ENCODE measurements at places on chromosomes 11 and 22.

GRCh38 chr11:65558002-65558929 lies at the start of gene LTBP3:
Gene LTBP3 (minus strand): TSS chr11:65558359. CDS start chr11:65557959, 400 bp downstream.
- peak; percentile 82 for DNase-seq

DNA sequence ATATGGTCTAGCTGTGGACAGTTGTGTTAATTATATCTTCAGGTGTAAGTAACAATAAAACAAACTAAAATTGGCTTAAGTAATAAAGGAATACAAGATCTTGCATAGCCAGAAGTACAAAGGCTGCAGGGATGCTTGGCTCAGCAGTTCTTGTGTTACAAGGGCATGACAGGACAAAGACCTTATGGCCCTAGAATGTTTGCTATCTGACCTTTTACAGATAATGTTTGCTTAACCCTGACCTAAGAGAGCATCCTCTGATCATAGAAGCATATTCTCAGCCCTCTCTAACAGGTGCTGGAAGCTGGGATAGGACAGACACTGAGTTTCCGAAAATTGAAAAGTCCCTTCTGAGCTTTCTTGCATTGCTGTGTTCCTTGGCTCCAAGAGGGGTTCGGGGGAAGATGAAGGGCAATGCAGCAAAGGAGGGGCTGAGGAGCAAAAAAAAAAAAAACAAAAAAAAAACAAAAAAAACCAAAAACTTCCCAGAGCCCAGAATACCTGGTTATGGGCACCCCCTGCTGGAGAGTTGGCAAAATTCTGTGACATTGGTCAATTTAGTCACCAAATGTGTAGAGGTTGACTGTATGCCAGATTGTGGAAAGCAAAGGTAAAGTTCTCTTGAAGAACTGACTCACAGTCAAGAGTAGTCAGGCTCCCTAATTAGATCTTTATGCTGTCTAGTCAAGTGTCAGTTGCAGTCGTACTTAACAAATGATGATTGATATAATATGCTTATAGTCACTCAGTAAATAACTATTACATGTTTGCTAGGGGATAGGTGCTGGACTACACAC lies 10.4 kb upstream of the HIKESHI start:
- DNase-seq, result peak; percentile 64

DNA sequence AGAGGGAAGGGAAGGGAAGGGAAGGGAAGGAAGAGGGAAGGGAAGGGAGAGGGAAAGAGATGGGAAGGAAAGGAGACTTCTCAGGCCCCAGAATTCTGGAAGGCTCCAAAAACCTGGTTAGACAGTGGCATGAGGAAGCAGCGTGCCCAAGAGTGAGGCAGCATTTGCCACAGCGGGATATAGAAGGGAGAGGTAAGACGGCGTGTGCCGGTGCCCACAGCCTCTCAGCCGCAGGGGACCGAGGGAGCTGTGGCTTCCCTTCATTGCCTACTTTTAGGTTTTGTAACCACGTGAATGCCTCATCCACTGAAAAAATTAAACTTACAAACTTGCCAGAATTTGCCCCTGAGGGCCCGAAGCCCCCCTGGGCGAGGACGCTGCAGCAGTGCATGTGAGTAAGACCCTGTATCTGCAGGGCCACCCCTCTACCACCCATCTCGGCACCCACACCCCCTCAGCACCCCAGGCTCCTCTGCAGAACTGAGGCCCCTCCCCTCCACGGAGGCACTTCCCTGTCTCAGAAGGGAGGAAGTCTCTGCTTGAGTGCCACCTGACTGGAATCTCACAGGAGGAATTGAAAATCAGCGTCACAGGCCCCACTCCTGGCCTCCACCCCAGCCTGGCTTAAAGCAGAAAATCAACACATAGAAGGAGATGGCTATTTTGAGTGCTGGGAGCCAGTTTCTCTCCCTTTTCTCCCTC lies 58.1 kb downstream of the LINC01488 start:
- no peak for DNase-seq

GRCh38 chr11:3022300-3022967 lies 30.3 kb upstream of the NAP1L4 start:
- peak; percentile 88 for DNase-seq

DNA sequence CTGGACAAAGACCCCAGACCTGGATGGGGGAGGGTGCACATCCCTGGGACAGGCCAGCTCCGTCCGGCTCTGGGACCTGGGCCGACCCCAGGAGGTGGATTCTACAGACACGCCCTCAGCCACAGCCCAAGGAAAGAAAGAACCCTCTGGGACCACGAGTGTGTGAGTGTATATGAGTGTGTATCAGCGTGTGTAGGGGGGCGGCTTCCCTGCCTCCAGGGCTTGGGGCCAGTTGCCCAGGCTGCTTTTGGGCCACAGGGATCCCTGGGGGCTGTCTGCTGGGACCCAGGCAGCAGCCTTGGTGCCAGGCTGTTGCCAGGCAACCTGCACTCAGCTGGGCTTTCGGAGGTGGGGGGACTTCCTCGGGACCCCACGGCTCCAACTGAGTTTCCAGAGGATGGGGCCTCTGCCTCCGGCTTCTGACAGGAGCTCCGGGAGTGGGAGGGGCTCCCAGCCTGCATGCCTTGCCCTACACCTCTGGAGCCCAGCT lies 8.9 kb downstream of the DUSP8 start:
- DNase-seq, result no peak

DNA sequence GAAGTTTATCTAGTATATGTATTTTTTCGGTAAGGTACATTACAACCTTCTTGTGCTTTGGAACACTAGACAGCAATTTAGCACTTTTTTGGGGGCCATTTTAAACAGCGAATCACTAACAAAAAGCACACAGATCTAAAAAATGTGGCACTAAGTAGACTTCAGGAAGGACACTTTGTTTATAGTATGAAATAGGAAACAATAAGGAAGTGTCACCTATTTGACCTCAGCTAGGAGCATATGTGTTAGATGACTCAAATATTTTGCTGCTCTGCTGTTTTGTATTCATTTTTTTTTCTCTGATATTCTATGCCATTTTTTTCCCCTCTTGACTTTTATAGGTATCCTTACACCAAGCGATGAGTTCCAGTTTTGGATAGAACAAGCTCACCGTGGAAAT lies 5.6 kb downstream of the DYNC2H1 start:
- DNase-seq, result no peak

DNA sequence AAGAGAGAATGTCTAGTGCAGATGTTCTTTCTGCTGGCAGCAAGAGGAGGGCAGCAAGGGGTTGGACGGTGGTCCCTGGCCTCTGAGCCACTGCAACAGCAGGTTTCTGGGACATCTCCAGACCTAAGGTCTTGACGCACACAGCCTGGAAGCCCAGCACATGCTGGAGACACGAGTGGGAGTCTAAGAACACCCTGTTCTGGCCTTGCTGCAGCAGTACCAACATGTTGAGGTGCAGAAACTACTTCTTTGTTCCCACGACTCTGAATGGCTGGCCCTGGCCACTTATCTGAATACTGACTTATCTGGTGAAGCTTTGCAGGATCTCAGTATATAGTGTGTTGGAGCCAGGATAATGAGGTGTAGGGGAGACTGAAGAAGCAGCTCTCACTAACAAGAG lies 6.8 kb downstream of the MICAL2 start:
- DNase-seq, result peak; percentile 56

GRCh38 chr11:116257092-116257491 lies 515.7 kb downstream of the BUD13 start:
- DNase-seq, result no peak

GRCh38 chr22:46635756-46636155 lies 15.6 kb downstream of the GRAMD4 start:
- DNase-seq, result no peak

GRCh38 chr22:22463855-22464540 lies 44.5 kb downstream of the ZNF280B start:
- DNase-seq, result peak; percentile 79

DNA sequence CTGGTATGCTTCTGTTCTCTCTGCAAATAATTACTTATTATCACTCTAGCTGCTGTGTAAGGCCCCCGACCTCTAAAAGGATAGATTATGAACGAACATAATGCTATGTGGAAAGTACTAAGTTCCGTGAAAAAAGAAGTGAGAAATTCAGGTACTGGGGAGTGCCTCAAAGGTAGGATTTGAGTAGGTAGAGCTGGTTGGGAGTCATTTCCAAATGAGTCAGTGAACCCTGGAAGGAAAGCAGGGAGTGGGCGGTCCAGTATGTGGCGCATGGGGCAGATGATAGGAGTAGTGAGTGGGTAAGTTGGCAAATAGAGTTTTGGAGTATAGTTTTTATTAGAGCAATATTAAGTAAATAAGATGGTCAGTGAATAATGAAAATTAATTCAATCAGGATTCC lies 2.4 kb downstream of the ZC3H12C start:
- DNase-seq, result no peak

DNA sequence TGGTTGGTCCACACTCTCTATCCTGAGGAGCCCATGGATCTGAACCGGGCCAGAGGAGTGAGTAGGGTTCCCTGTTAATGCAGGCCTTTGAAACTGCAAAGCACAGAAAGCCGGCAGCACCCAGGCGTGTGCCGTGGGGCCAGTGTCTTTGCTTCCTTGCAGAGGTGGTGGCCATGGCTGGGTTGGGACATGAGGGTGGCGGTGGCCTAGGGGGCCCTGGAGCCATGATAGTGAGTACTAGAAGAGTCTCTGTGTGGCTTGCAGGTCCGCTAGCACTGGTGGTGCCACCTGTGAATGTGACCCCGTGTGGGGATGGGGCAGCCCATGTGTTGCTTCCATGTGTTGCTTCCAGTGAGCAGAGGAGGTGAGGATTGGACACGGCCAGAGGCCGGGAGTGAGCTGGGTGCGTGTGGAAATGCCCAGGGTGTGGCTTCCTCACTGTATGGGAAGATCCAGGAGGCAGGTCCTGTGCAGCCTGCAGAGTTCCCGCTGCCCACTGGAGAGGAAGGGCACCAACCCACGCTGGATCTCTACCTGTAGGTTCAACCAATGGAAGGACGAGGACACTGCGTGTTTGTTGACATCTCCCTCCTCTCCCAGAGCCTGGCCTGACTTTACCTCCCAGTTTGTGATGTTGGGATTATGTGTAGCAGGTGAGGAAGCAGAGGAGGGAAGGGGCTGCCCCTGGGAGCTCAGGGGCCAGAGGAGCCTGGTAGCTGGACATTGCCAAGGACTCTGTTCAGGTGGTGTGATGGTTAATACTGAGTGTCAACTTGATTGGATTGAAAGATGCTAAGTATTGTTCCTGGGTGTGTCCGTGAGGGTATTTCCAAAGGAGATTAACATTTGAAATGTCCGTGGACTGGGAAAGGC lies 796.6 kb downstream of the TBC1D22A start:
- no peak for DNase-seq

DNA sequence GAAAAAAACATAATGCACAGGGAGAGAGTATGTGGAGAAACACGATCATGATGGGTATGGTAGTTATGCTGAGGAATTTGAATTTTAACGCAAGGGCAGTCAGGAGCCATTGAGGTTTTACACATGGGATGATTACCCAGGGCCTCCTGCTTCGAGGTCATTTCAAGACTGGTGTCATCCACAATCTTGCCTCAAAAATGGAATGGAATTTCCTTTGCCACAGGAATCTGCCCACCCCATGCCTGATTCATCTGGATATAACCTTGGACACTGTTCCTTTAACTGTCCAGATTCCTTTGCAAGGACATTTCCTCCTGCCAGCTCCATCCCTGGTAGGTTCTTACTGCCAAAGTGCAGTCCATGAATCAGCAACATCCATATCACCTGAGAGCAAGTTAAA lies 655.9 kb upstream of the TENM4 start:
- peak; percentile 41 for DNase-seq

- no peak for DNase-seq
Measured at GRCh38 chr11:1928470-1928890, 9.0 kb downstream of the TNNT3 start.

GRCh38 chr11:62073061-62073460 lies 50.8 kb upstream of the INCENP start:
- DNase-seq, result no peak

DNA sequence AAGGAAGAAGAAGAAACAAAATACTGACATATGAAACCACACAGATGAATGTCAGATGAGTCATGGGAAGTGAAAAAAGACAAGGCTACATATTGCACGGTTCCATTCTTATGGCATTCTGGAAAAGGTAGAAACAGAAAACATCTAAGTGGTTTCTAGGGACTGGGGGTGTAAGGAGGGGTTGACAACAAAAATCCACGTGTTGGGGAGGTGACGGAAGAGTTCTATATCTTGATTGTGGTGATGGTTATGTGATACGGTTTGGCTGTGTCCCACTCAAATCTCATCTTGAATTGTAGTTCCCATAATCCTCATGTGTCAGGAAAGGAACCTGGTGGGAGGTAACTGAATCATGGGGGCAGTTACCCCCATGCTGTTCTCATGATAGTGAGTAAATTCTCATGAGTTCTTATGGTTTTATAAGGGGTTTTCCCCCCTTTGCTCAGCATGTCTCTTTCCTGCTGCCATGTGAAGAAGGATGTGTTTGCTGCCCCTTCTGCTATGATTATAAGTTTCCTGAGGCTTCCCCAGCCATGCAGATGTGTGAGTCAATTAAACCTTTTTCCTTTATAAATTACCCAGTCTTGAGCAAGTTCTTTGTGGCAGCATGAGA lies 6.4 kb upstream of the ARFGAP3 start:
- DNase-seq, result peak; percentile 74

DNA sequence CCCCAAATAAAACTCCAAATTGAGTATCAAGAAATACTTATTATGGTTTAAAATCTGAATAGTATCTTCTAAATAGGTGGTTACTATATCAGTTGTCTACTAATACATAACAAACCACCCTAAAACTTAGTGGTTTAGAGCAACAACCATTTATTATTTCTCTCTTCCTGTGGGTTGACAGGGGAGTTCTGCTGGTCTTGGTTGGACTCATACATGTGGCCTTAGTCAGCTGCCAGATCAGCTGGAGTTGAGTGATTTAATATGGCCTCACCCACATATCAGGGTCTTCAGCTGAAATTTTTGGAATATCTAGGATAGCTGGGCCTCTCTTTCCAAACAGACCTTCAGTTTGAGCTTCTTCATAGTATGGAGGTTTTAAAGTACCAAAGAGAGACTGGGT lies 34.5 kb downstream of the C11orf65 start:
- DNase-seq, result peak; percentile 39

- peak; percentile 60 for DNase-seq
Measured at GRCh38 chr11:61149624-61150615, 11.3 kb downstream of the VPS37C start.

- DNase-seq, result no peak
Measured at GRCh38 chr11:27148506-27148905, 107.9 kb downstream of the BBOX1 start.

Measured in fibroblast of pulmonary artery (primary cell).